Central memory CD4-positive, alpha-beta T cell (primary cell): ENCODE measurements at places on chromosomes 2 and 18.

GRCh38 chr18:66558773-66559172 is 45.1 kb downstream of the CDH19 start:
- no peak for DNase-seq

DNA sequence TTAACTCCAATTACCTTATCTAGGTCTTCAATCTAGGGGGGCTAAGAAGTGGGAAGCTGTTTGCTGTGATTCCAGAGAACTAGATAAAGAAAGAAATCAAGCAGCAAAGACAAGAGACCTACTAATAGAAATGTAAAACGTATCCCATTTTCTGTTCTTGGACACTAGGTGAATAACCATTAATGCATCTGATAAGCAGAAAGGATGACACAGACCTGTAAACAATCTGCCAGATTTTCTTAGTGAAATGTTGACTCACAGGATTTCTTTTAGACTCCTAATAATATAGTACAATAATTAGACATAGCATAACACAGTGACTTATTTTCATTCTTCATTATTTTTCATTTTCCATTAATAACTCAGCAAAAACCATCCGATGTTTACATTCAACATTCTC is 1.3 kb downstream of the WDR35 start:
- DNase-seq: no peak

- DNase-seq: no peak
Observed at GRCh38 chr18:2716394-2717326, 61.1 kb downstream of the SMCHD1 start.

- no peak for DNase-seq
Observed at GRCh38 chr2:36633470-36634092, 35.6 kb upstream of the FEZ2 start.

GRCh38 chr2:45726188-45726587 is 74.7 kb downstream of the PRKCE start:
- DNase-seq: no peak

DNA sequence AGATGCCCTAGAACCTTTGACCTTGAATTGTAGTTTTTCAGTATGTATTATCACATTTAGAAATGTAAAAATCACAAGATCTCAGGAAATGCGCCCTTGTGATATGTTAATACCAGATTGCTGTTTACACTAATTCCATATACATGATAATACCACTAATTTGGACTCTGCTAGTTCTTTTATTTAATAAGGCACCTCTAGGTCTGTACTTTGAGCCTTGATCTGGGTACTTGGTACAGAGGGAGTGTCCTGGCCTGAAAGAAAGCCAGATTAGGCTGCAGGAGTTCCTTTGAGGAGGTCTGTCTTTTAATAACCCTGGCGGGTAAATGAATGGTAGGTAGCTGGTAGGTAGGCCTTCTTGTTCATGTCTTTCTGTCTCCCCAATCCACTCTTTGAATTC is 26.3 kb downstream of the PLEKHA3 start:
- no peak for DNase-seq

GRCh38 chr2:216519154-216519762 is 20.6 kb downstream of the RPL37A start:
- peak; percentile 13 for DNase-seq

DNA sequence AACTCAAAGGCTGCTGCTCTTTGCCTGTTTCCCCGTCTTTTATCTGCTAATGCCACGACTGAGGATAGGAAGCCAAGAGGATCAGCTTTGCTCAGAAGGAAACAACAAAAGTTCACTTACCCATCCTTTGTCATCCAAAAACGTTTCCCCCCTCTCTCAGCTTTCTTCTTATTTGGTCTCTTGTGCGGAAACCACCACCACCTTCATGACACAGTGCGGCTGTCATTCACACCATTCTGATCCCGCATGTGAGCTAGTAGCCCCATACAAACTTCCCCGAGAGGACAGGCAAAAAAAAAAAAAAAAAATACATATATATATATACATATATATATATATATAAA is 656 bp downstream of the LRRTM4 start:
- no peak for DNase-seq

- DNase-seq: no peak
Observed at GRCh38 chr2:21282515-21282898, 158.7 kb downstream of the TDRD15 start.

DNA sequence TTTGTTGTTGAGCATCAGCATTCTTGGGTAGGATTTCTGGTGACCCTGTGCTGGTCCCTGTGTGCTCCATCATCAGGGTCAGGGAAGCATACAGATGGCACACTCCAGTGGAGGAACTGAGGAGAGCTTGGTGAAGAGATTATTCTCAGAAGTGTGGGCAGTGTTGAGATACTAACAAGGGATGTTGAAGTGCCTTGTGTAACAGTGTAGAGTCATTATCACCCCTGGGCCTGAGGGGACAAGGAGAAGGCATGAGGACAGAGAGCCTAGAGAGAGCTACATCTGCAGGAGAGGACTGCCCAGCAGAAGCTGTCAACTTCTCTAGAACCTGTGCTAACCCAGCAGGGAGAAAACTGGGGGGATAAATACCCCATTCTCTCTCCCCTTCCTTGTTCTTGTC is 189.0 kb downstream of the PLCL1 start:
- no peak for DNase-seq

DNA sequence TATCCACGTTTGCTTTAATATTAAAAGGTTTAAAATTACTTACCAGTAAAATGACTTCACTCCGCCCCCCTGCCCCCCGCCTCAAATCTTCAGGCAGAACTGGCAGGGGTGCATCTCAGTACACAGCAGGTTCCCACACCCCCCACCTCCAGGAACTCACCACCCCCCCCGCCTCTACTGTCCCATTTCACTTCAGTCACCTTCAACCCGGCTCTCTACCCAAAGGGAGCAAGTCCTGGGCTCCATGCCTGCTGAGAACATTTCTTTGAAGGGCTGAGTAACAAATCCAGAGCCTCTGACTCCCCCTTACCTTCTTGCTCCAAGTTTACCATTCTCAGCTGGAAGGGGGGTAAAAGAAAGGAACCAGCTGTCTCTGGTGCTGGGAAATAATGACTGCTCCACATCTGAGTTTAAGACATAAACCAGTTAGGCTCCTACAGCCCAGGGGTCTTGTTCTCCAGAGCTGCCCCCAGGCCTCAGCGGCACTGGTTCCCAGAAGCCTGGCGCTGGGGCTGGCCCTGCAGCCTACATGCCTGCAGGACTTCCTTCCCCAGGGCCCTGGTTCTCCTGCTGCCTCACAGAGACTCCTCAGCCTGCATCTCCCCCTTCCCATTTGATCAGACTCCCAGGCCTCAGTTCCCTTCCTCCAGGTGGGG is 42.8 kb downstream of the DNMT3A start:
- no peak for DNase-seq

DNA sequence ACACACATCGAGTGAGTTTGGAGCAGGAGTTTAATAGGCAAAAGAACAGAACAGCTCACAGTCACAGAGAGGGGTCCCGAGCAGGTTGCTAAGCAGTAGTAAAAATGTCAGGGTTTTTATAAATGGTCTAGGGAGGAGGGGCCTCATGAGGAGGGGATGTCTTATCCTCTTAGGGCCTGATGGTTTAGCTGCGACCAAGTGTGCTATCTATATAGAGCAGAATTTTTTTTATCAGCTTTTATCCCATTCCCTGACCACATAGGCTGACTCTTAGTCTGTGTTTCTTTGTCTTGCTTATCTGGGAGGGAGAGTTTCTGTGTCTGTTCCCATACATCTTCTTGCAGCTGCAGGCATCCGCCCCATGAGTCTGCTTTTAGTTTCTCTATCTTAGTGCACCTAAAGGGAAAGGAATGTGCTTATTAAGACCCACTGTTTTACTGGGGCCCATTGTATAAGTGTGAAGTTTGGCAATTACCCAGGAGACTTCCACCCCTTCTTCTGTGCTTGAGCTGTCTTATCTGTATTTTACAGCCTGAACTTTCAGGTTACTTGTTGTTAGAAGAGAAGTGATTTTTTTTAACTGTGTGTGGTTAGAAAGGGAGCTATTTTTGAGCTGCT is 30.4 kb upstream of the GMCL1 start:
- no peak for DNase-seq

GRCh38 chr18:50869150-50869549 is 9.8 kb upstream of the ME2 start:
- no peak for DNase-seq

GRCh38 chr2:227717687-227718567 is at the start of gene SLC19A3:
SLC19A3 (minus strand) TSS chr2:227718028; CDS start chr2:227702318, 15,710 bp downstream.
- no peak for DNase-seq

DNA sequence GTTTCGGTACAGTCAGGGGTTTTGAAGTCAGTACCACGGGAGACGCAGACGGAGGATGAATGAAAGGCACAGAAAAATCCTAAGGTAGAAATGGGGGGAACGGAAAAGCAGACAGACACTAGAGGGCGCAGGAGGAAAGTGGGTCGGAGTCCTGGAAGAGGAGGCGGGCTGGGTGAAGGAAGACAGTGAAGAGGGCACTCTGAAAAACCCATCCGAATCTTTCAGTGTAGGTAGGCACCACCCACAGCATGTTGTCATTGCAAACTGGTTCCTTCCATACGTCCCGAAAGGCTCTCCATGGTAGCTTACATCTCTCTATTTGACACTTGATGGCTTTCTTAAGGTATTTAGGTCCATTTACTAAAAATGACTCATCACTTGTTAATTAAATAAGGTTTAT is 18.5 kb upstream of the ZNF236 start:
- DNase-seq: peak; percentile 59

DNA sequence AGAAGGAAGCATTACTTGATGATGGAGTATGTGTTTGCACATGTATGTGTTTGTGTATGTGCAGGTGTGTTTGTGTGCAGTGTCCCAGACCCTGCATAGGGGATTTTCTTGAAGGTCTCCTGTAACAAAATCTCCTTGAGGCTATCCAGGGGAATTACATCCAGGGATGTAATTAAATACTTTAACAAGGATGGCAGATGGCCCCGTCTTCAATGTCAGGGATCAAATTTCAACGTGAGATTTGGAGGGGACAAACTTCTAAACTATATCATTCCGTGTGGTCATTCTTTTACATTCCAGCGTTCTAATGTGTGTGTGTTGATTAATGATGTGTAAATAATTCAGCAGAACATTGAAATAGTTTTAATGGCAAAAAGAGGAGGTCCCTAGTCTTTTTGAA is 3.3 kb downstream of the UGT1A9 start:
- no peak for DNase-seq

- no peak for DNase-seq
Observed at GRCh38 chr18:70376914-70377258, 88.0 kb downstream of the SOCS6 start.

DNA sequence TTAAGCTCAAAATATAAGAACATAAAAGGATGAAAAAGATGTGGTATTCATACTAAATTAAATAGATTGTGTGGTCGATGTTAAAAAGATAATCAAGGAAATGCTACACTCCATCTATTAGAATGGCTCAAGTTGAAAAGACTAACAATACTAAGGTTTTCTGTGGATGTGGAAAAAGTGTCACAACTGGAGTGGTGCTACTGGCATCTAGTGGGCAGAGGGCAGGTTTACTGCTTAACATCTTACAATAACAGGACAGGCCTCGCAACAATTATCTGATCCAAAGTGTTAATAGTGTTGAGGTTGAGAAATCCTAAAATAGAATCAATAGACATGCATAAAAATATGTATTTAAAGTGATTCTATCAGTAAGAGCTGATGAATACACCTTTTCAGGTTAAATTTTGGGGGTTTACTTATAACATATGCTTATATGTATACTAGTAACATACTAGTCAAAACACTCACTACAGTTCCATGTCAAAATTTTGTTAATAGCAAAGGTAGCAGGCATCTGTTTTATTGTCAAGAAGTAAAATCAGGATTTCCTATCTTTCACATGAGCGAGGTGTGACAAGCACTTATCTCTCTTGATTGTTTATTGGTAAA is 91.5 kb upstream of the TMEFF2 start:
- DNase-seq: no peak

- DNase-seq: no peak
Observed at GRCh38 chr2:133476931-133477615, 91.2 kb downstream of the NCKAP5 start.

DNA sequence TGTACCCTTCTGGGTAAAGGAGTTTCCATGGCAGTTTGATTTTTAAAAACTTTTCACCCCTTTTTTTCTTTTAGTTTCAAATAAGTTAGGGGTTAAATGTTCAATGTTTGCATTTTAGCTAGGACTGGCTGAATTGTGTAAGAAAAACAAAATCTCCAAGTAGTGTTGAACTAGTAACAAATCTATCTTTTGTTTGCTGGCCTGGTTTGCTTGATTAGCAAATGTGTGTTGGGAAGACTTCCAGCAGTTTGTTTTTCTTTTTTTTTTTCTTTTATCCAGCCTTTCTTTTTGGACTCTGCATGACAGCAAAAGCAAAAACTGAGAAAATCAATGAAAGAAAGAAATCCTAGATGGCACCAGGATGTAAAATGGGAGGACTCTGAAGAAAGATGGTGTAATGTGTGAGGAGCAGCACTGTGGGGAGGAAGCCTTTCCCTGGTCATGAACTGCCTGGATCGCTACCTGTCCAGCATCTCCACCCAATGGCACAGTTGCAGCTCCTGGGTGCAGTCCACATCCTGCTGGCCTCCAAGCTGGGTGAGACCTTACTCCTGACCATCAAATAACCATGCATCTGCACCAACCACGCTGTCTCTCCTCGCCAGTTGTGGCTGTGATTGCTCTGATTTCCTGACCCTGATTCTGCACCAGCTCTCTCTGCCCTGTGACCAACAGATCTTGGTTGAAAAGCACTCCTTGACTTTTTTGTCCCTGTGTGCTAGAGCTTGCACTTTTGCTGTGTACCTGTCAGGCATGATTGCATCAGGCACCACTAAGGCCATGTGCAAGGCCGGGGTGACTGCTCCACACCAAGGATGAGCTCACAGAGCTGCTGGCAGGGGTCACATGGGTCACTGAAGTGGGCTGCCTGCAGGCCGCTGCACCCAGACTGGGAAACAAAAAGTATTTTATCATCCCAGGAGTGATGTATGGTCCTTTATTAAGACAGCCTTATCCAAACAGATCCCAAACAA is 71.2 kb upstream of the ZNF236 start:
- no peak for DNase-seq

DNA sequence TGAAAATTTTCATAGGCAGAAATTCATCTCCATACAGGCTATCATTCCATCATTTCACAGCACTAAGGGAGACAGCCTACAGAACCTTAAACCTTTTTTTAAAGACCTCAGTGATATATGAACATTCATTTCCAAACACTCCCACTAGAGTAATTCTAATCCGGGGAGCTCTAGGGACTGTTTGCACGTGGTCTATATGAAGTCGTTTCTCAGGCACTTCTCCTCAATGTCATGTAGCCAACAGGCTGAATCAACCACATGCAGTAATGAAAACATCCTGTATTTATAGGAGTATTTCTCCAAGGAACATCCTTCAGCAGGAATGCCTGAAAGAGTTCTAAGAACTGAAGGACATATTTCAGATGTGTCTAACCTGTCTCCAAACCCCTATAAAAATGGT is 97.3 kb upstream of the CREB1 start:
- DNase-seq: no peak

- DNase-seq: no peak
Observed at GRCh38 chr2:29023188-29023587, 42.1 kb downstream of the TOGARAM2 start.

- no peak for DNase-seq
Observed at GRCh38 chr2:193549661-193550060, 1354.9 kb upstream of the TMEFF2 start.

- DNase-seq: no peak
Observed at GRCh38 chr2:176106581-176107539, at the start of gene HOXD11. HOXD11 (plus strand) TSS chr2:176107280; CDS start chr2:176107356, 76 bp downstream.
